ENCODE measurements at places on chromosomes 13 and 19.
A peak's percentile ranks its signal among the peaks of the same experiment; 100 is the strongest.

GRCh38 chr19:35457173-35457572 is 9.1 kb downstream of the FFAR2 start:
- DNase-seq = no peak

DNA sequence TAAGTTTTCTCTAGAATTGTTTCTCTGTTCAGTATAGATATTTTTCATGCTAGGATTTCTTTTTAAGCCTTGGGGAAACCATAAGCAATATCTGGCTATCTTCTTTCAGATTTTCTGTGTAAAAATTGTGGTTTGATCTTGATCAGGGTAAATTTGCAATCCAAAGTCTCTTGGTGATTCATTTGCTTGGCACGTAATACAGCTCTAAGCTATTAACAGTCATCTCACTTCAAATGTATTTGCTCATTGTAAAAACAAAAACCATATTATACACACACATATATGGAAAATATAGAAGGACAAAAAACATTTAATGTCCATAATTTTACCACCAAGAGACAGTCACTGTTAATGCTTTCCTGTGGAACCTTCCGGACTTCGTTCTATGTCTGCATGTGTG is 191.0 kb downstream of the SHISA2 start:
- DNase-seq = no peak

DNA sequence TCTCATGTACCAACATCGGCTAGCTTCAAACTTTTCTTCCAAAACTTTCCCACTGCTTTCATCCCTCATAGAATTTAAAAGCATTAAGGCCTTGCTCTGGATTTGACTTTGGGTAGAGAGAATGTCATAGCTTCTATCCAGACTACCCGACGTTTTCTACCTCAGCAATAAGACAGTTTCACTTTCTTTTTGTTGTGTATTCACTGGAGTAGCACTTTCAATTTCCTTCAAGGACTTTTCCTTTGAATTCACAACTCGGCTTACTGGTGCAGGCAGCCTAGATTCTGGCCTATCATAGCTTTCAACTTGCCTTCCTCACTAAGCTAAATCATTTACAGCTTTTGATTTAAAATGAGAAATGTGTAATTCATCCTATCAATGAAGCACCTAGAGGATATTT is 420.4 kb upstream of the GPC6 start:
- peak; percentile 11 for DNase-seq

GRCh38 chr13:52916486-52916990 is 68.1 kb upstream of the PCDH8 start:
- DNase-seq = no peak

DNA sequence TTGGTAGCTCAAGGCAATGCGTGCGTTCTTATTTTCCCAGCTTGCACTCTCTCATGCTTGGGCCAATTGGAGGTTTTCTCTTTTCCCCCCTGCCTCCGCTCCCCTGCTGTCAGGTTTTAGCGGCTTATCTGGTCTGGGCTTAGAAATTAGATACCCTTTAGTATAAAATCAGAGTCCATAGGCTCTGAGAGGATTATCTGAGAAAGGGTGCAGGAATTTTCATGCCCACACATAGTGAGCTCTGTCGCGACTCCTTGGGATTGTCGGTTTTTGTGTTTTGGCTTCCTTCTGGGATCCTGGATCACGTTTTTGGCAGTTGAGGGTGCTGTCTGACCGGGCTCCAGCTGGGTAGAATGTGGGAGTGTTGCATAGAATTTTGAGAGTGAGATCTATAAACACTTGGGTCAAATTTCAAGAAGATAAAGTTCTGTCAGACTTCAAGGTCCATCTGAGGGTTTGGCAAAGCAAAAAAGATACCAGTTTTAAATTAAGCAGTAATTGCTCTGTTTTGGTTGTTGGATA is 12.4 kb downstream of the CHAF1A start:
- no peak for DNase-seq

- DNase-seq = peak; percentile 62
These were observed 2.0 kb downstream of the FBL start for GRCh38 chr19:39843919-39844793.

- DNase-seq = no peak
These were observed 21.0 kb downstream of the SERPINE3 start for GRCh38 chr13:51360489-51360888.

DNA sequence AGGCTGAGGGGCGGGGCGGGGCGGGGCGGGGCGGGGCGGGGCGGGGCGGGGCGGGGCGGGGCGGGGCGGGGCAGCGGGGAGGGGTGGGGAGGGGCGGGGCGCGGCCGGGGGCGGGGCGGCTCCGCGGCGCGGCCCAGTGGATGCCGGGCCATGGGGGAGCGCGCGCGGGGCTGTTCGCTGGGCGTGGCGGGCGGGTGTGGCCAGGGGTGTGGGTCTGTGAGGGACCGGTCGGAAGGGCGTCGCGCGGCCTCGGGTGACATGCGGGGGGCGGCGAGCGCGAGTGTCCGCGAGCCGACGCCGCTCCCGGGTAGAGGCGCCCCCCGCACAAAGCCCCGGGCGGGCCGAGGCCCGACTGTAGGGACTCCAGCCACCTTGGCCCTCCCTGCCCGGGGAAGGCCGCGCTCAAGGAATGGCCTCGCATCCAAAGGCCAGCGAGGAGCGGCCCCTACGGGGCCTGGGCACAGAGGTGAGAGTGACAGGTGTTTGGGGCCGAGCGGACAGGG is at the start of gene ZFP28:
Gene ZFP28, plus strand, starts transcription at position 188 of the 503 bp plus-strand sequence. Its CDS starts 71 bp downstream, at position 259.
- no peak for DNase-seq

DNA sequence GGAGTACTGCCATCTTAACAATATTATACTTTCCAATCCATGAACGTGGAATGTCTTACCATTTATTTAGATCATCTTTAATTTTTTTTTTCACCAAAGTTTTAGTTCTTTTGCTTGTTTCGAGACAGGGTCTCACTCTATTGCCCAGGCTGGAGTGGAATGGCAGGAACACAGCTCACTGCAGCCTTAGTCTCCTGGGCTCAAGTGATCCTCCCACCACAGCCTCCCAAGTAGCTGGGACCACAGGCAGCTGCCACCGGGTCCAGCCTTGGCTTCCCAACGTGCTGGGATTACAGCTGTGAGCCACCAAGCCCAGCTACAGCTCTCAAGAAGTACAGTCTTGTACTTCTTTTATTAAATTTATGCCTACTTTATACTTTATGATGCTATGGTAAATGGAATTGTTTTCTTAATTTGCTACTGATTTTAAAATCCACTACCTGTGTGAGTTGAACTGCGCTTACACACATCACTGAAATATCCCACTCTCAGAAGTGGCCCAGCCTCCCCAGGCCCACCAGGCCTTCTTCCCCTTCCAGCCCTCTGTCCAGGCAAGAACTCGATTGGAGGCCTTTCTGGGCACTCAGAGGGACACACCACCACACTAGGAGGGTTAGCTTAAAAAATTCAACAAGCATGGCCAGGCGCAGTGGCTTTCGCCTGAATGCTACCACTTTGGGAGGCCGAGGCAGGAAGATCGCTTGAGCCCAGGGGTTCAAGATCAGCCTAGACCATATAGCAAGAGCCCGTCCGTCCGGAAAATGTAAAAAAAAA is 1.0 kb upstream of the PGLS start:
- DNase-seq = no peak

DNA sequence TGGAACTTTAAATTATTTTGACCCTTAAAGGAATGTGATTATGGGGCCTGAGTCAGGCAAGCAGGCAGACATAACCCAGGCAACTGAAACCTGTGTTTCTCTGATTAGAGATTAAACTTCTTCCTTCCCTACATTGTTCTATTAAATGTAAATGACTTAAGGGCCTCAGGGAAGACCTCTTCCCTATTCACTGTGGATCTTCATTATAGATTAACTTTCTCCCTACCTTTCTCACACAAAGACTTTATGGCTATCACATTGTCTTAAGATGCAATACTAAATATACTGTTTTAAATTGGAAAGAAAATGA is 8.8 kb upstream of the METTL21C start:
- no peak for DNase-seq

- peak; percentile 69 for DNase-seq
These were observed 2.7 kb upstream of the SNAPC2 start for GRCh38 chr19:7917267-7918061.

DNA sequence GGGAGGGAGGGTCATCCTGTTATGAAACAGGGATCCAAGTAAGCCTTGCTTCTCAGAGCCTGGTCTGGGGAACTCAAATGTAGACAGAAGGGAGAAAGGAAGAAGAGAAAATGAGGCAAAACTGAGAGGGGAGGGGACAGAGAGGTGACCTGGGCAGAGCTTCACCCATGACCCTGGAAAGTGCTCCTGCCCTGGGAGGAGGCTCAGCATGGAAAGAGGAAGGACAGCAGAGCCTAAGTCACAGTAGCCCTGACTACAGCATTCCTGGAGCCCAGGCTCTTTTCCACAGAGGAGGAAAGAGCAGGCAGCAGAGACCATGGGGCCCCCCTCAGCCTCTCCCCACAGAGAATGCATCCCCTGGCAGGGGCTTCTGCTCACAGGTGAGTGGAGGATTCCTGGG is at the start of gene CEACAM3:
Gene CEACAM3, plus strand, starts transcription at position 226 of the 400 bp plus-strand sequence. Its CDS starts 91 bp downstream, at position 317.
- no peak for DNase-seq

GRCh38 chr19:11025445-11025844 is 63.8 kb upstream of the LDLR start:
- DNase-seq = no peak
